ENCODE measurements at places on chromosomes 13 and 19. TPM values are rescaled to one million over a fixed set of nuclear protein-coding genes. Genes with fewer than 3 reads are reported as not detected.

The SLC25A41 gene
- total RNA-seq: 0.60 TPM

The GARIN5A gene
- 2.0 TPM for total RNA-seq

The GRIK5 gene
- total RNA-seq: 0.19 TPM

The ABHD17A gene
- 20.4 TPM for total RNA-seq

The WDR87 gene
- total RNA-seq: not detected

The LMTK3 gene
- 0.12 TPM for total RNA-seq

The LILRA5 gene
- total RNA-seq: 2.2 TPM

The PEG3 gene
- 8.2 TPM for total RNA-seq

The OR4F17 gene
- total RNA-seq: not detected

The LHB gene
- total RNA-seq: not detected

GRCh38 chr13:40490086-40490758 is 176.2 kb downstream of the FOXO1 start:
- no peak for DNase-seq

GRCh38 chr13:36847606-36848005 is 28.6 kb downstream of the RFXAP start:
- no peak for DNase-seq

- no peak for DNase-seq
These were observed 8.0 kb downstream of the RXFP2 start for GRCh38 chr13:31747291-31747690.

GRCh38 chr13:91331047-91331915 is 16.2 kb upstream of the MIR17HG start:
- DNase-seq: no peak

DNA sequence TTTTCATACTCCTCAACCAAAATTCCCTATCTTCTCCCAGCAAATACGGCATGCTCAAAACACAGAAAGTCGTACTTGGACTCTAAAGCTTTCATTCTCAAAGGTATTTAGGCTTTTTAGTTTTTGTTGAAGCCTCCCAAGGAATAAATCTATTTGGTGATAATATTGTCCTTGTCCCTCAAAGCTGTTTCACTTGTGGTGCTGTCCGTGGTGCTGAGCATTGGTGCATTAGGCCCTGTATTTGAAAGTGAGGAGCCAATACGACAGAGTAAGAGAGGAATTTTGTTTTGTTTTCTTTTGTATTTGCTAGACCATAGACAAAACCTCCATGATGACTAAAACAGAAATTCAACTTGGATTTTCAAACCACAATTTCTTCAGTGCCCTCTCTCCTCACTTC is 3.2 kb upstream of the LGALS13 start:
- no peak for DNase-seq

DNA sequence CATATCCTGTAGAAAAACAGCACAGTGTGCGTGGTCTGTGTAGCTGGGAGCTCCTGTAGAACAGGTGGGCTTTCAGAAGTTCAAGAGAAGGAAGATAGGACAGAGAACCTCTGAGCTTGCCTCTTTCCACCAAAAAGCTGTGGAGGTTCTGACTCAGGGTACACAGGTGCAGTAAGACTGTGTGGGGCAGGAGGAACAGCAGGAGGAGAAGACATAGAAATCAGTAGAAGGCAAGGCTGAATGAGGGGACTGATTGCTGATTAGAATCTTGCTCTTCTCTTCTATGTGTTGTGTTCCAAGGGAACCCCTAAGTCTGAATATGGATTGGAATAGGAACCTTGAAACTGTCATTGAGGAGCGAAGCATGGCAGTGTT is 122.7 kb downstream of the AKAP11 start:
- DNase-seq: no peak

DNA sequence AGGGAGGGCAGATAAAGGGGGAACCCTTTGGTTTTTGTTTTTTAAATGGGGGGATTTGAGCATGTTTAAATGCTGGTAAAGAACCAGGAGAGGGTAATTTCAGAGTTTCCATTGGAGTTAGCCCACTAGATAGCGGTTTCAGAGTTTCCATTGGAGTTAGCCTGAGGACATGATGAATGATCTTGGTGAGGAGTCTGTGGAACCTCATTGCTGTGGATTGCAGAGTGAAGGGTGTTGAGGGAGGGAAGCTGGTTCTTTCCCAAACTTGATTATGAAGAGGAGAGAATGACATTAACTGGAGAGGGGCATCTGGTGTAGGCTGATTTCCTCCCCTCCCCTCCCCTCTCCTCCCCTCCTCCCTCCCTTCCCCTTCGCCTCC is 5.0 kb downstream of the WASF3 start:
- no peak for DNase-seq

DNA sequence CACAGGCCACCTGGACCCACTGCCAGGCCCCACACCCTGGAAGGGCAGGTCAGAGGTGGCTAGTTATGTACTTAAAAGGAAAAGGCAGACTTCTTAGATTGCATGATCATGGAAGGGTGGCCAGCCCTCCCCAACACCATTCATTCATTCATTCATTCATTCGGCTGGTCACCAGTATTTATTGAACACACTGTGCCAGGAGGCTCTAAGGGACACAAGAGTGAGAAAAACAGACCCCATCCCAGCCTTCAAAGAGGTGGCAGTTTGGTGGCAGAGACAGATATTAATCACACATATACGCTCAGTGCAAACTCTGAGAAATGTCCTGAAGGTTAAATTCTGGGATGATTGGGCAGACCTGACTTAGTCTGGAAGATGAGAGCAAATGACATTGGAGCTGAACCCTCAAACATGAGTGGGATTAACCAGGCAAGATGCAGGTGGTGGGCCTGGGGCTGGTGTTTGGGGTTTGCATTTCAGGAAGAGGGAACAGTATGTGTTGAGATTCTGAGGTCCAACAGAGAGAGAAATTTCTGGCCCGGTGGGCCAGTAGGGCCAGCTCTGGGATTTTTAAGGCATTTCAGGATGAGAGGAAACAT is 147.5 kb downstream of the ZNF536 start:
- DNase-seq: no peak

DNA sequence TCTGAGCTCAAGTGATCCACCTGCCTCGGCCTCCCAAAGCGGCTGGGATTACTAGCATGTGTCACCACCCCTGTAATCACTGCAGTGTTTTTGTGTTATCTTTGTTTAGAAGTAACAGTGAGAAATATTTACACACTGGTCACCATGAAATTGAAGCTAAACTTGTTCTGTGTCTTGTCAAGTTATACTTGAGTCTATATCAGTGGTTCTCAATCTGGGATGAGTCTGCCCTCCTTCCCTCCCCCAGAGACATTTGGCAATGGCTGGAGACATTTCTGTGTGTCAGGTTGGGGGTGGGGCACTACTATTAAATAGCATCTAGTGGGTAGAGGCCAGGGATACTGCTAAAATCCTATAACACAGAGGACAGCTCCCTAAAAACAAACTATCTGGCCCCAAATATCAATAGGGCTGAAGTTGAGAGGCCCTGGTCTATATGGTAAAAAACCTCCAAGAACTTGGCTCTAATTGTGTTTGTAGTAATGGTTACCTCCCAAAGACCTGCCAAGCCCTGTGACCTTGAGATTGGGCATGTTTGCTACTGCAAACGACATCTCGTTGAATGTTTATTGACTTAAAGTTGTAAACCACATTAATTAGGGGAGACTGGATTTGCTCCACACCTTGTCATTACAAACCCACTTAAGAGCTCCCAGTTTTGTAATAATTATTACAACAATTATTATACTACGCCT is 6.9 kb downstream of the CTU1 start:
- no peak for DNase-seq

DNA sequence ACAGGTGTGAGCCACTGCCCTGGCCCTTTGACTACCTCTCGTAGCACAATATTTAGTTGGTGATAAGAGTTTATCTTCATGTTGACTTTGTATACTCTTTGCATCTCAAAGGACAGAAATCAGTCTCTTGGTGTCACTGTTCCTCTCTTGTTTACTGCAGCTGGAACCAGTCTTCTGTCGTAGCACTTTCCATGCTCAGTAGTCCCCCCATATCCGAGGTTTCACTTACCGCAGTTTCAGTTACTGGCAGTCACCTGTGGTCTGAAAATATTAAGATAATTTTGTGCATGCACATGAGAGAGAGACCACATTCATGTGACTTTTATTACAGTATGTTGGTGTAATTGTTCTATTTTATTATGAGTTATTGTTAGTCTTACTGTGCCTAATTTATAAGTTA is 49.1 kb downstream of the WASF3 start:
- DNase-seq: no peak

- no peak for DNase-seq
These were observed 11.1 kb downstream of the FTL start for GRCh38 chr19:48975947-48976847.

GRCh38 chr19:13952931-13953531 is 722 bp downstream of the DCAF15 start:
- DNase-seq: peak; percentile 57

- no peak for DNase-seq
These were observed 24.7 kb downstream of the PPP1R37 start for GRCh38 chr19:45117671-45118070.

GRCh38 chr19:51507192-51507591 is 5.6 kb upstream of the SIGLEC12 start:
- no peak for DNase-seq

- DNase-seq: no peak
These were observed 1160.6 kb downstream of the PCDH9 start for GRCh38 chr13:66069570-66069969.

DNA sequence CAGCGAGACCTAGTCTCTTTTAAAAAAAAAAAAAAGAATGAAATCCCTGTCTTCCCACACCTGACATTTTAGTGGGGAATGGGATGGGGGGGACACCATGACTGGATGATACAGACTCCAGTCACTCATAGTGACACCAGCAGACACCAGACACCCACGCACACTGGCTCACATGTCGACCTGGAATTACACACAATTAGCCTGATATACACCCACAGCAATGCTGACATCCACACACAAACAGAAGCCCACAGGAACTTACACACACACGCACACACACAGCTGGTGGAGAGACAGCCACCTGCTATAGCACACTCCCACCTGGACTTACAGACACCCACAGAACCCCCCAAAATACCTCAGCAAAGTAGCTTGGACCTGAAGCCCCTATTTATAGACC is 8.3 kb upstream of the NANOS3 start:
- no peak for DNase-seq

GRCh38 chr13:83716121-83716520 is 166.2 kb downstream of the SLITRK1 start:
- DNase-seq: no peak

DNA sequence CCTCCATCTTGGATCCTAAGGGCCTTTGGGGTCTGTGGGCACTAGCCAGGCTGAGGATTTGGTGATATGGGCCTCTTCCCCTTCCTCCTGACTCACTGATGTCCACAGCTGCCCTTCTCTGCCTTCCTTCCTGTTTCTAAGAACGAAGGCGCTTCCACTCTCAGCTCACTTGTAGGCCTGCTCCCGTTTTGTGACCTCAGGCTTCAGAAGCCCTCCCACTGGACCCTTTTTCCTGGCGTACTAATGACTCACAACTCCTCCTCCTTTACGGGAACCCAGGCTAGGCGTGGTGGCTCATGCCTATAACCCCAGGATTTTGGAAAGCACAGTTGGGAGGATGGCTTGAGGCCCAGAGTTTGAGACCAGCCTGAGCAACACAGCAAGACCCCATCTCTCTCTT is 55.6 kb downstream of the TMED1 start:
- no peak for DNase-seq

DNA sequence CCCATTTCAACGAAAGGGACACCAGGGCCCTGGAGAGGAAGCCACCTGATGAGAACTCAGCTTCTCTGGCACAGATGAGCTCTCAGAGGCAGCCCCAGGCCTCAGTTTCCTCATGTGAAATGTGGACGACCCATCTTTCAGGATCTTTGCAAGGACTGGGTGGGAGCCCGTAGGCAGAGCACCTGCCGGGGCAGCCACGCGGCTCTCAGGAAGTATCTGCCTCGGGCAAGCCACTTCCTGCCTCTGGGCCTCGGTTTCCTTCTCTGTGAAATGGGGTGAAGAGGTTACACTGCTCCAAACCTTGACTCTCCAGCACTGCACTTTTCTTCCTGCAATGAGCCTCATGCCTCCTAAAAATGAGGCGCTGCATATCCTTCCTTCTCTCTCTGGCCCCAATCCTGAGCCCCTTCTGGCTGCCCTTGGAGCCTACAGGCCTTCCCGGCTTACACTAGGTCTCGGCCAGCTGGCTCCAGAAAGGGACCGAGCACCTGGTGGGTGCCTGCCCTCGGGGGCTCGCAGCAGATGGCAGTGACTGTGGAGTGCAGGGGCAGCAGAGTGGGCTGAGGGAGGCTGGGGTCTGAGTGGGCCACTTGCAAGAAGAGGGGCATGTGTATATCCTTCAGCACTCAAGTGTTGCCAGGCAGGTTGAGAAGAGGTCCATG is 3.5 kb downstream of the SSBP4 start:
- DNase-seq: no peak

Measured in right lobe of liver (tissue), 6 donors.